NCI-H1105 treated with DMSO at 0.1 percent for 48 hours (cell line): ENCODE measurements at places on chromosomes 5 and 9.

GRCh38 chr5:53874409-53874808 is 314.0 kb downstream of the NDUFS4 start:
- DNase-seq: no peak

DNA sequence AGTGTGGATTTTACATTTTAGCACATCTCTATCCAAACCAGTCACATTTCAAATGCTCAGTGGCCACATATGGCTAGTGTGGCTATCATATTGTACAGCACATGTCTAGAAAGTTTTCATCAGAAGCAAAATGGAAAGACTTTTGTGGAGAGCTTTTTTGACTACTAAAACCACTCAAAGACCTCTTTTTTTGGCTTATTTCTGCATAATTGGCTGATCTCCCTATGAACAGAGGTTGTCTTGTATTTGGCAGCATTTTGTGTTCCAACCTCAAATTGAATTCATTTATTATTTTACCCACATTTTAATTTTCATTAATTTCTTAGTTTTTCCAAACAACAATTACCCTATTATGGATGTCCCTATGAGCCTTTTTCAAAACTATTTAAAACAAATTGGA is 395.7 kb downstream of the TLE1 start:
- no peak for DNase-seq

GRCh38 chr5:151082282-151082902 is 1.6 kb upstream of the TNIP1 start:
- no peak for DNase-seq

DNA sequence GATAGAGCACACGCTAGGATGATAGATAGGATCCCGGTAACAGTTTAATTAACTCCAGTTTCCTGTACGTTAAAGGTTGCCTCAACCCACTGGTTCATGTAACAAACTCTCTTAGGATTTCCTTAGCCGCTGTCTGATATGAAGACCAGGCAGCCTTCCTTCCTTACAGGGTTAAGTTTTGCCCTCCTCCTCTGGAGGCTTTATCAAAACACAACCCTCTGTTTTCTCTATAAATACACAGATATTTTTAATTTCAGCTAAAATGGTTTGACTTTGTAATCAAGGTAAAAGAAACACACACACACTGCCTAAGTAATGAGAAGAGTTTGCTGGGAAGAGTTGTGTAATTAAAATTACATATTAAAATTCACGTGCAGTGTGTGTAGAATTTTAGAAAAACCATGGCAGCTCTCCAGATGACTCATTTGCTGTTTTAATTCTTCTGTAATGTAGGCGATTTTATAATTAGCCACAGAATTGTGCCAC is 369.8 kb downstream of the CSNK1G3 start:
- peak; percentile 66 for DNase-seq

DNA sequence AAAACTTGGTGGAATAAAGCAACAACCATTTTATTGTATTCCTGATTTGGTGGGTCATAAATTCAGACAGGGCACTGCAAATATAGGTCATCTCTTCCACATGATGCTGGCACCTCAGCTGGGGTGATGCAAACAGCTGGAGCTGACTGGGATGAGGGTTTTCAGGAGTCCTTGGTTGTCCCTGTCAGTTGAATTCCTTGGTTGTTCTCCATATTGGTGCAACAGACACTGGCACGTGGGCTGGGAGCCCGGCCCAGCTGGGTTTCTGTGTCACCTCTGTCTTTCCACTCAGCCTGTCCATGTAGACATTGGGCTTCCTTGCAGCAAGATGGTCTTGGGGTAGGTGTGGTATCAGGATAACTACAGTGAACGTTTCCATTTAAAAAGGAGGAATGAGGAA is 518.0 kb upstream of the MEF2C start:
- DNase-seq: no peak

GRCh38 chr5:76684756-76685519 is 31.0 kb upstream of the F2R start:
- DNase-seq: no peak

GRCh38 chr9:123468541-123468940 is 112.5 kb downstream of the CRB2 start:
- DNase-seq: no peak

GRCh38 chr5:68287631-68287975 is 72.0 kb downstream of the PIK3R1 start:
- no peak for DNase-seq

GRCh38 chr5:177472460-177473442 is 683 bp downstream of the DBN1 start:
- peak; percentile 10 for DNase-seq

GRCh38 chr5:74266836-74267235 is 373.7 kb downstream of the ENC1 start:
- DNase-seq: no peak

DNA sequence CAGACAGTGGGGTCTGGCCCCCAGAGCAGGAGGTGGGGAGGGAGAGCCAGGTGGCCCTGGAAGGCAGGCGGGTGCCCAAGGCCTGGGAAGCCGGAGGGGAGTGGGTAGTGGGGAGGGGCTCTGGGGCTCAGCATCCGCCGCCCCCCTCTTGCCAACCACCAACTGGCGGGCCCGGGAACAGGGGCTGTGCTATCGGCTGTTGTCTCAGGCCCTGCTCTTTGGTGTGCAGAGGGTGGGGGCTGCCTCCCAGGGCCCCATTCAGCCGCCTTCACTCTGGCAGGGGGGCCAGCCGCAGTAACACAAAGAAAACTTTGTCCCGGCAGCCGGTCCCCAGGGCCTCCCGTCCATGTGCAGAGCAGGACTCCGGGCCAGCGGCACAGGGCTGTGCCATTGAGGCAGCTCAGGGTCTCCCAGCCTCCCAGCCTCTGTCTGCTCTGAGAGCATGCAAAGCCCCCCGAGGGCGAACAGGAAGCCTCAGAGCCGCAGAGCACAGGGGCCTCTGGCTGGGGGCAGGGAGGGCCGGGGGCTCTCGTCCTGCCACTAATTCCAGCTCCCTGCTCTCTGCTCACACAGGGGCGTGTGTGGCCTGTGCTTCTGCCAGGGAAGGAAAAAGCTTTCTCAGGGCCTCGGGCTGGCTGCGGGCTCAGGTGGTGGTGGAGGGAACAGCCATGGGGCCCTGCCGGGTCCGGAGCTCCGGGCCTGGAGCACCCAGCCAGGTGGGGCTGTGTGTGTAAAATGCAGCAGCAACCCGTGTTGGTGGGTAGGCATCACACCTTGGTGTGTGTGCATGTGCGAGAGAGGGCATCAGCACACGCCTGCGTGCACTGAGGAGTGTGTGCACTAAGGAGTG is 54.2 kb upstream of the NOTCH1 start:
- DNase-seq: no peak

DNA sequence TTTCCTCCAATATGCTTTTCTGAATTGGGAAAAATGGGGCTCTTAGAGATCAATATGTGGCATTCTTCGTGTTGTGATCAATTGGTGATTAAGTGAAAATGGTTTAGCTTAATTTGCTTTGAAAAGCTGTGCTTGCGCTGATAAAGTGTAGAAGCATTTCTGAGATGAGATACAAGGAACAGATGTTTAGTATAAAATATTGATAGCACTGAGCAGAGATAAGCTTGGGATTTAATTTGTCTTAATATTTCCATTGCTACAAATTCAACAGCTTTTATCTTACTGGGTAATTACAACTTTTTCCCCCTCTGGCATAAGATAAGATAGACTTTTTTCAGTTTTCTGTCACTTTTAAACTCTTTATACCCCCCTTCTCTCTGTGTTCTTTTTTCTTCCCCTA is 2204.9 kb upstream of the WWC1 start:
- DNase-seq: no peak

DNA sequence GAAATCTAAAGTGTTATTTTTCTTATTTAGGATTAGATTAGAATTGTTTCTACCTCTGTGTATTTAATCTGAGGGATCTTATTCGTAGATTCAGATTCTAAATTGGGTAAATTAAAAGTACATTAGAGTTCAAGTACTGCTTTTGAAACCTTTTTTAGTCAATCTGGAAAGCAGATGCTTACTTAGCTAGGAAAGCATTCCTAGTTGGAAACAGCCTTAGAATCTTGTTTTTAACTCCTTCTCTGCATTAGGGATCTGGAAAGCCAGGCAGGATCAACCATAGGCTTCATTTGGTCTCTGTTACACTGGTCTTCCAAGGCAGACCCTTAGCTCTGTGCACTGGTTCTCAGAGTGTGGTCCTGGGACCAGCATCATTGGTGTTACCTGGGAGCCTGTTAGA is 247.4 kb downstream of the NR3C1 start:
- DNase-seq: no peak

GRCh38 chr5:164746723-164747122 is 1241.3 kb downstream of the MAT2B start:
- DNase-seq: no peak

- no peak for DNase-seq
These were observed 19.2 kb downstream of the PPP2CA start for GRCh38 chr5:134206627-134207160.

DNA sequence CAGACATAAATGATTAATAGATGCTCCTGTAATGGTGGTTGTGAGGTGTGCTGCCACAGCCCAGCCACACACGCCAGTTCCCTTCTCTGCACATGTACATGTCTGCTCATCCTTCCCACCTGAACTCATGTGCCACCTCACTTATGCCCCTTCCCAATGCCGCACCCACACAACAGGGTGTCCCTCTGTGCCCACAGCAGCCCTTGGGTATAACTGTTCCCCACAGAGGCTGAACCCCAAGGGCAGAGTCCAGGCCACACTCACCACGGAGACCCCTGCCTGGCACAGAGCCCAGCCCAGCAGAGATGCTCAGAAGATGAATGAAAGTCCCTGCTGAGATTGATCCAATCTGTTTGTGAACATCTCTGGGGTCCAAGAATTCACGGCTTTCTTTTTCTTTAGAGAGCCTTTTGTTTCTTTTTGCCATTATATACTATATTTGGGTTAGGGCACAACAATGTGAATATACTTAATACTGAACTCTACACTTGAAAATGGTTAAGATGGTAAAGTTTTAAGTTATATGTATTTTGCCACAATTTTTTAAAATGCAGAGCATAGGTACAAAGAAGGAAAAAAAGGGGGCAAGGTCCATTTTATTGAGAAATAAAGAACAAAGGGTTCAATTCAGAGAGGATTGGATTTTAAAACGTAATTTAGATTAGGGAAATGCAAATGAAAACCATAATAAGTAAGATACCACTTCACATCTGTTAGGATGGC is 29.6 kb downstream of the IRF1 start:
- DNase-seq: no peak

DNA sequence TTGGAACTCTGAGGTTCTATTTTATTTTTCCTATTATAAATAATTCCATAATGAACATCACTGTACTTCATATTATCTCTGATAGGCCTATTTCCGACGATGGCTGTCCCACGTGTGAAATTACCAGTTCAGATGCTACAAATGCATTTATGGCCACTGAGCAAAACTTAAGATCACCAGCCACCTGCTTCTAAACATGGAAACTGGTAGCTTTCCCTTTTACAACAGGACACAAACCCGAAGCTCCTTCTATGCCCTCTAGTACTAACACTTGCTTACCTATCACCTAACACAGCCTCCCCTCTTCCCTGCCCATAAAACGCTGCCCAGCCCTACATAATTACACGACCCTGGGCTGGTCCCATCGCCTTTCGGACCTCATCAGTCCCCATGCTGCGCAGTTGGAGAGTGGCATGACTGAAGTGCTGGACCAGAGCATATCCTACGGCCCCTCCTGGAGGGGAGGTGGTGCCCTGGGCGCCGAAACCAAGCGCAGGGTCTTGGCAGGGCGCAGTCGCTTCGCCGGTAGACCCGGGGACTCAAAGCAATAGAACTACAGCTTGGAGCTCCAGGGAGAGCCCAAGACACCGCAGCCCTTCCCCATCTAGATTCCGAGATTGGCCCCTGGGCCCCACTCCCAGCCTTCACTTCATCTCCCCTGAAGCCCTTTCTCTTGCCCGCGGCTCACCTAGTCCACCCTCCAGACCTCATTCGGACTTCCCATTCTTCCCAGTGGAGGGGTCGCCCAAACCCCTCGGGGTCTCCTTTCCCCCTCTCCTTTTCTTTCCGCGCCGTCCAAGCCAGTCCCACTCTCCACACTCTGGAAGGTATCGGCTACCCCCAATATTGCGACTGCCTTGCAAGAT is 1.0 kb upstream of the SAP30L start:
- no peak for DNase-seq

DNA sequence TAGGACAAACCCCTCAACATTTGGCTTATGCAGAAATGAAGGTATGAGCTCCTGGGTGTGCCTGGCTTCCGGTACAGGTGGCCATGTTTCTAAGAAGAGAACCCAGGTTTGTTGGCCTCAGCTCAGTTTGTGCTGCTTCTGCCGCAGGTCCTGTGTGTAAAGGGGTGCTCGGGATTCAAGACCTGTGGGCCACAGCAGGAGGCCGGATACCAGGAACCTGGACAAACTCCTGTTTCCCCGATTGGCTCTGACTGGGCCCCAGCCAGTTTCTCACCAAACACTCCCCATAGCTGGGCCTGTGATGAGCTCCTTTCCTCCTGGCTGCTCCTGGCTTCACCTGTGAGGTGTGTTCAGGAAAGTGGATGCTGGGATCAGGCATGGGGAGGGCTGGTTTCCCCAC is 271.2 kb upstream of the IRX2 start:
- no peak for DNase-seq

DNA sequence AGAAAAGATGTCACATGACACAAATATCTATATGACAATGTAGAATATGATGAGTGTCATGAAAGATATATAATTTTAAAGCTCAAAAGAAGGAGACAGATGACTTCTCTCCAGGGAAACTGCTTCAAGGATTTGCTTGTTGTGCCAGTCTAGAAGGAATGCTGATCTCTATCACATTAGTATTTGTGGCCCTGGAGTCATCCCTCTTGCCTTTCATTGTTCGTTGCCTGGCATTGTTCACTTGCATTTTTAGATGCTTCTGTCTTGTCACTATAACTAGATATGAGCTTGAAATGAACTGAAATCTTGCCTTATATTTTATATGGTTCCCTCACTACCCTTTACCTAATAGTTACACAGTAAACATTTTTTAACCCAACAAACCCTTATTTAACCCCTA is 207.5 kb downstream of the ZNF608 start:
- no peak for DNase-seq

DNA sequence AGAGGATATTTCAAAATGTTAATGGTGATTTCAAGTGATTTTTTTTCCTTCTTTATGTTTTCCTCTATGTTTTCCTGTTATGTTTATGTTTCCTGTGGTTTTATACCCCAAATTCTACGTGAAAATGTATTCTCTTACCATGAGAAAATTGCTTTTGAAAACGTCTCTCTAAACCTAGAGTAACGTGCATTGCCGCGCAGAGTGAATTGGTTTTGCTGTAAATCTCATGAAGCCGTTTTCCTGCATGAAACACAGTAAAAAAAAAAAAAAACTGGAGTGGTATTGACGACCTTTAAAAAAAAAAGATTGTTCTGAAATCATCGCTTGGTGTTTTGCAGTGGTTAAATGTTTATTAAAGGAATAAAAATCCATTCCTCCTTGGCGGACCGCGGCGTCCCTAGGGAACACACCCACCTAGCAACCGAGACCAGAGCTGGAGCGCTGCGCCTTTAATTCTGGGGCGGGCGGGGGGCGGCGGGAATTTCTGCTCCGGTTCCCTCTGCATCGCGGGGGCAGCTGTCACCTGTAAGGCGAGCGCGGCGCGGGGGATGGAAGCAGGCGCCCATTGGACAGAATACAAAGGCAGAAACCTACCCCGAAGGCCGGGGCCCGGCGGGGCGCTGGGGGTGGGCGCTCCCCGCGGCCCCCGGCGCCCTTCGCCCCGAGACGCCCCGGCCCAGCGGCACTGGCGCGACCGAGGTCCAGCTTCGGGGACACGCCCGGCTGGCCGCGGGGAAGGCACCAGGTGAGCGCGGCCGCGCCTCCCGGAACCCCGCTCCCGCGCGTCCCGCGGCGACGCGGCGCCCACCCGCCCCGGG is at the start of gene SOWAHA:
Gene SOWAHA (plus strand): TSS at position 522 of the 818 bp plus-strand sequence. CDS start 320 bp downstream, outside the sequence.
- DNase-seq: peak; percentile 47

GRCh38 chr9:114344692-114345091 is 15.0 kb downstream of the ORM2 start:
- DNase-seq: no peak

GRCh38 chr5:170597109-170597751 is 93.4 kb downstream of the KCNIP1 start:
- no peak for DNase-seq
